ENCODE measurements at places on chromosomes 6 and 20.

- peak; percentile 80 for DNase-seq
Observed at GRCh38 chr20:16573001-16573965, at the start of gene KIF16B. KIF16B (minus strand) TSS chr20:16573448; CDS start chr20:16573275, 173 bp downstream.

DNA sequence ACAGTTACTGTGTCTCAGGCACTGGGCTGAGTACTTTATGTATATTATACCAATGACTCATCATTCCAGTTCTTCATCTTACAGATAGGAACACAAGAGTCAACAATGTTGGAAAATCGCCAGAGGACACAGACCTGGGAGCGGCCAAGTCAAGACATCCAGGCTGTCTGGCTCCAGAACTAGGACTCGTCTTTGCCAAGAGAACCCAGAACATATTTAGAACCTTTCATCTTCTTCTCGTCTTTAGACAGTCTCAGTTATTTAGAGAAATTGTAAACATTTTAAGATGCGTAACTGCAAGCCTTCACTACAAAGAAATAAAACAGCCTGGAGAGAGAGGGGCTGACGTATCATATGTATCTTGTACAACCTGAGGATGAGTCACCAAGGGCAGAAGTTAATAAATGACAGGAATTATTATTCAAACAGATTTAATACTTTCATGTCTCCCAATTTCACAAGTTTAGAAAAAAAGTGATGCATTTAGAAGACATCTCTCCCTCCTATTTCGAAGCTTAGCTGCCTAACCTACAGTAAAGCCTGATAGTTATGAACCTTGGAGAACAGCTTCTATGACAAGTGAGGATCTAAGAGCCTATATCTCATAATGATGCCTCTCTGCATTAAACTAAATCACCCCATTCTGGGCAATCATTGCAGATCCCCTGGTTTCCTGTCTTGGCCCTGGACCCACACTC is 43.4 kb downstream of the SLC22A3 start:
- no peak for DNase-seq

- DNase-seq: no peak
Observed at GRCh38 chr6:112308476-112308875, 38.7 kb upstream of the RFPL4B start.

GRCh38 chr6:135390458-135390857 is 107.1 kb downstream of the AHI1 start:
- no peak for DNase-seq

DNA sequence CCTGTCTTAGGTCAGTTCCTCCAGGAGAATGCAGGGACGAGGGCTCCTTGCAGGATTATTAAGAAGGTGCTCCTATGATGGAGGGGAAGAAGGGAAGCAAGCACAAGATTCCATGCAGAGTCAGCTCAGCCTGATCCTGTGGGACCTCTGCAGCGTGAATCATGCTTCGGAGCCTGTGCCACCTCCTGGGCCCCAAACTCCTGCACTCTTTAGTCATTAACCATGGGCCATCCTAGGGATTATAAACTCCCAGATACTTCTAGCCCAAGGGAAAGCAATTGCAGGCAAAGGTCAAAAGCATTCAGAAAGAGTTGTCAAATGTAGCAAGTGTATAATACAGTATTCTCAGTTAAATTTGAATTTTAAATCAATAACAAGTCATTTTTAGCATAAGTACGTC is 208.7 kb upstream of the PMEPA1 start:
- DNase-seq: no peak
